Posterior cingulate gyrus (tissue), 11 donors: ENCODE measurements at places on chromosomes 2 and 18.

DNA sequence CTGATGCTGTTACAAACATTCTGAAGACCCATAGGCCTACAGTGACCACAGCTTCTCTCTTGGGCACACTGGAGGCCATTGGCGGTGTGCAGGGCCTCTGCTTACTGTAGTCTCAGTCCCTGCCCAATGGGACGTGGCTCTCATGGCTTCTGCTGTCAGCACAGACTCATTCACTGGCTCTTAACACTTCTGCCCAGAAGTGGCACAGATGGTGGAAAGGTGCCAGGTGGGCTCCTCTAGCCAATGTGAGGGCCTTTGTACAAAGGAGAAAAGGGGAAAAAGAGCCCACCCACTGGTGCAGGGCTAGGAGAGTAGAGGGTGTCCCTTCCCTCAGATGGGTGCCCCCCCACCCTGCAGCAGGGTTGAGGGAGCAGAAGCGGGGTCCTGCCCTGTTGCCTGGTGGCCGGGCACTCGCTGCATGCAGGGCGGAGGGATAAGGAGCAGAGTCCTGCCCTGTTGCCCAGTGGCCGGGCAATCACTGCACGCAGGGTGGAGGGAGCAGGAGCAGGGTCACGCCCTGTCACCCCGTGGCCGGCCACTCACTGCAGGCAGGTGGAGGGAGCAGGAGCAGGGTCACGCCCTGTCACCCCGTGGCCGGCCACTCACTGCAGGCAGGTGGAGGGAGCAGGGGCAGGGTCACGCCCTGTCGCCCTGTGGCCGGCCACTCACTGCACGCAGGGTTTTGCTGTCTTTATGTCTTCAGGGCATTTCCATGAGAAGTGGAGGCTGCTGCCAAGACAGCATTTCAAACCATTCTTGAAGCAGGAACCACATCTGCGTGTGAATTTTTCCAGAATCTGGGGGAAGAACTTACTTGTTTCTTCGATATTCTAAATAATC lies 20.0 kb downstream of the LRRFIP1 start:
- DNase-seq: peak; percentile 55

DNA sequence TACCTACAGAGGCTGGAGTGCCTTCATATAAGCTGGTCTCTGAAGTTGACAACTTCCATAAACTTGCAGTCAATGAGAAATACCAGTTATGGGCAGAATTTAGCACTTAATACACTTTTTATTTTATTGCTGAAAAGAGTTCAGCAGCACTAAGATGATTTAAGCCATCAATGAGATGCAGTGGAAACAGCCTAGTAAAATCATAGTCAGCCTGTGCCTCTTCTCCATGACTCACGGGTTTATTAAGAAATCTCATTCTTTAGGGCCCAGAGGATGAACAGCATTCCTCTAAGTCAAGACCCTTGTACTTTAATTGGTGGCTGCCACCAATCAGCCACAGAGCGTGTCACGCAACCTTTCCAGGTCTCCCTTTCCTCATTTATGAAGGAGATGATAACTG lies 1357.9 kb upstream of the CELF4 start:
- no peak for DNase-seq

DNA sequence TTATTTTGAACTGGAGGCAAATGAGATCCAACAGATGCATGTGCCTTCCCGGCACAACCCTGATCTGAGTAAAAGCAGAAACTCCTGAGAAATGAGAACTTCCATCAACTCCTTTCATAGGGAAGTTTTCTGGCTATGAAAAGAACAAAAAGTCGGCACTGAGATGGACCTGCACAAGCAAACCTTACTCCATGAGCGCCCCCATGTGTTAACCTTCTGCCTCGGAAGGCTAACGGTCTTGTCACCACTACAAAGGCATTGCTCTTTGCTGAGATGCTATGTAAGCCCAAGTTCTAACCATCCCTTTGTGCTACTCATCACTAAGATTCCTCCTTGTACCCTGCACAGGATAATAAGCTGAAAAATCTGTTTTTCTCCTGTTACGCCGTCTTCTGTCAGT lies 57.3 kb upstream of the SULT1C3 start:
- DNase-seq: no peak

DNA sequence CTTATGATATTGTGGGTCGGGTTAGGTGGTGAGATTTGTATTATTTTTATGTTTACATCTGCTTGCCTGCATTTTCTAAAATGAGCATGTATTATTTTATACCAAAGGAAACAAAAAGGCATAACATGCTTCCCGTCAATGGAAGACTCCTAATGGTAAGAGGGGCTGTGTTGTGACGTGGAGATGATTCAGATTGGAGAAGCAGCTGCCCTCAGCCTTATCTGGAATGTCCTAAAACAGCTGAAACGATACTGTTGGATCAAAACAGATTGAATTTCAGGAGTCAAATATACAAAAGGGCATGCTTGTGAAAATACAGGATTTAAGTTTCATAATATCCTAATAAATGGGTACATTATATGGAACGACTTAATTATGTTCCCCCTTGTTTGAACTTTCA lies 19.0 kb downstream of the DGKD start:
- no peak for DNase-seq
